ENCODE measurements at places on chromosomes 7 and 10.
A peak's percentile ranks its signal among the peaks of the same experiment; 100 is the strongest.

GRCh38 chr7:27213433-27214238 lies 13.7 kb upstream of the HOXA13 start:
- no peak for DNase-seq

GRCh38 chr10:26556748-26557640 lies 118.9 kb downstream of the APBB1IP start:
- DNase-seq, result no peak

DNA sequence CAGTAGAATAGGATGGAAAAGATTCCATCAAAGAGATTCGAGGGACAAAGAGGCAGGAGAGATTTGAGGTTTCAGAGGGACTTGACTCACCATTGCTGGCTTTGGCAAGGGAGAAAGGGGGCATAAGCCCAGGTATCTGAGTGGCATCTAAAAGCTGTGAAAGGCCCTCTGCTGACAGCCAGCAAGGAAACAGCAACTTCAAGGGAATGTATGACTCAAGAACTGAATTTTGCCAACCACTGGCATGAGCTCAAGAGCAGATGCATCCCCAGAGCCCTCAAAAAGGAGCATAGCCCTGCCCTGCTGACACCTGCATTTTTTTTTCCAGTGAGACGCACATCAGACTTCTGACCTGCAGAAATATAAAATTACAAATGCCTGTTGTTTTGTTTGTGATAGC lies 19.6 kb upstream of the ADAM12 start:
- no peak for DNase-seq

GRCh38 chr10:71143170-71143569 lies 69.2 kb upstream of the UNC5B start:
- DNase-seq, result no peak

DNA sequence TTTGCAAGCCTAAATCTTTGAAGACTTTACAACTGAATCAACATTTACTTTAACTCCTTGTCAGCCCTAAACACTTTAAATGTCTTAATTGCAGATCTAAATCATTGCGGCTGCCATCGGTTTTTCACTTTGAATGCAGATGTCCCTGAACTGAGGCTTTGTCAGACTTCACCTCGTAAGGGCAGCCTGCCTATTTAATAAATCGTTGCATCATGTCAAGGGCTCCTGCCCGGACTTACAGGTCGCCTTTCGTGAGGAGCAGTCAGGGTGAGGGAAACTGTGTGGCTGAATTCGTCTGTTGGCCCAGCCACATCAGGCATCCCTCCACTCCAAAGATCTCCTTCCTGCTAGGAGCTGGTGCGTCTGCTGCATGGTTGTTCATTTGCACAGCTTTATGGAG lies 368.2 kb upstream of the NPVF start:
- no peak for DNase-seq

GRCh38 chr10:10540398-10540797 lies 477.3 kb upstream of the CELF2 start:
- DNase-seq, result no peak

DNA sequence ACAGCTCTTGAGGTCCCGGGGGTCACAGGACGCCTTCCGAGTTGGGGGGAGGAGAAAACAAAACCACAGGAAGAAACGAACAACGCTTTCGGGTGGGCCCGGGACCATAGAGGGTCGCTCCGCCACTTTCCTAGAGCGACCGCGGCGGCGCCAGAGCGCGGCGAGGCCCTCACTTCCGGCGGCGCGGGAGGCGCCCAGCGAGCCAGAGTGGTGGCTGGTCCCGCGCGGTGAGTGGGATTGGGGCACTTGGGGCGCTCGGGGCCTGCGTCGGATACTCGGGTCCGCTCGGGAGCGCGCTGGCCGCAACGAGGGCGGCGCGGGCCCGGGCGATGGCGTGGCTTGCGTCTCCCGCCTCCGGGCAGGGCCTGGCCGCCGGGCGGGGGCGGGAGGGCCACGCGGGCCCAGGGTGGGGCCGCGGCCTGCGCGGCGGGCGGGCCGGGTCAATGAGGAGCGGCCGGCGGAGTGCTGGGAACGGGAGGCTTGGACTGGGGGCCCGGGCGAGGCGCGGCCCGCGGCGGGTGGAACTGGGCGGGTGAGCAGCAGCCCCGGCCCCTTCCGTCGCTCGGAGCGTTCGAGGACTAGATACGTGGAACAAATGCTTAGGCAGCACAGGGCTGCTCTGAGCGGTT lies at the start of gene ZNF22:
Gene ZNF22 (plus strand): TSS at position 172 of the 629 bp plus-strand sequence. CDS start 2,446 bp downstream, outside the sequence.
- peak; percentile 65 for DNase-seq

DNA sequence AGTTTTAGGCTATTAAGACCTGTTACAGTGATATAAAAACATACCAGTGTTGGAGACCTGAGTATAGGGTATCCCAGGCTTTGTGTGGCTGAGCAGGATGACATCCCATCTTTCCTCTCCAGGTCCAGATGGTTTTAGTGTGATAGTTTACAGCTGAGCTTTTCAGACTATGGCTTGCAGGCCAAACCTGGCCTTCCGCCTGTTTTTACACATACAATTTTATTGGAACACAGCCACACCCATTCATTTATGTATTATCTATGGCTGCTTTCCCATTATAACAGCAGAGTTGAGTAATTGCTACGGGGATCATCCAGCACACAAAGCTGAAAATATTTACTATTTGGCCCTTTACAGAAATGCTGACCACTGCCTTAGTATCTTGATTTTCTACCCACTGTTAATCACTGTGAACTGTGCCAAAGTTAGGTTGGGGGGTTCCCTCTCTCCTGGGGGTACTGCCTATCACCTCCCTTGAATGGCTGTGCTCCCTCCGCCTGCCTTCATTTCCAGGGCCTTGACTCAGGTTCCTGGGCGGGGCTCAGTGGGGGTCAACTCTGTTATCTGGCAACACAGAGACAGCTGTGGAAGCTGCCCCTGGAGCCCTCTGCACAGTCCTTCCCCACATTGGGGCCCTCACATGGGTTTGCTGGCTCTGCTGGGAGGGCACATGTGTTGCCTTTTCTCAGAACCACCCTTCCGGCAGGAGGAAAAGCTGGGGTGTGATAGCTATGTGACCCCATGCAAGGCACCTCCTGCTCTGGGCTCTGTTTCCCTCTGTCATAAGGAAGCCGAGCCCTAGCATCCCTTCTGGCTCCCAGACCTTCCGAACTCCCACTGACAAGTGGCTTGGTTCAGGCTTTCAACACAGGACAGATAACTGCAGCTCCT lies 40.3 kb upstream of the SH2D4B start:
- no peak for DNase-seq

DNA sequence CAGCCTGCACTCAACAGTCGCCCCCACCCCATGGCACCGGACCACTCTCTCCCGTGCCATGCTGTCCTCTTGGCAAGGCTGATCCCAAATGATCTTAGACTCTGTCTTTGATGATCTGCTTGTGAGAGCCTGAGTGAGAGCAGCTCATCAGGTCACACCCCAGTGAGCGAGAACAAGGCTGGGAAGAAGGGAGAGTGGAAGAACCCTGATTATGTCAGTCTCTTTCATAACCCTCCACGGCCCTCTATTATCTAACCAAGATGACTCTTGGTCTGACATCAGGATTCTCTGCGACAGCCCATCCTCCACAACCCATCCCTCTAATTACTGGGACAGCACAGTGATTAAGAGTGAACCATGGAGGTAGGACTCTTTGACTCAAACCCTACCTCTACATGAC lies 53.1 kb upstream of the C7orf33 start:
- no peak for DNase-seq

- no peak for DNase-seq
These were observed 51.9 kb upstream of the PTN start for GRCh38 chr7:137395420-137395819.

- DNase-seq, result peak; percentile 11
These were observed 161.0 kb downstream of the USP6NL start for GRCh38 chr10:11450427-11450826.

- DNase-seq, result no peak
These were observed 957.8 kb downstream of the NXPH1 start for GRCh38 chr7:9391221-9391620.

- DNase-seq, result no peak
These were observed 23.8 kb downstream of the CHST15 start for GRCh38 chr10:124069341-124070264.

DNA sequence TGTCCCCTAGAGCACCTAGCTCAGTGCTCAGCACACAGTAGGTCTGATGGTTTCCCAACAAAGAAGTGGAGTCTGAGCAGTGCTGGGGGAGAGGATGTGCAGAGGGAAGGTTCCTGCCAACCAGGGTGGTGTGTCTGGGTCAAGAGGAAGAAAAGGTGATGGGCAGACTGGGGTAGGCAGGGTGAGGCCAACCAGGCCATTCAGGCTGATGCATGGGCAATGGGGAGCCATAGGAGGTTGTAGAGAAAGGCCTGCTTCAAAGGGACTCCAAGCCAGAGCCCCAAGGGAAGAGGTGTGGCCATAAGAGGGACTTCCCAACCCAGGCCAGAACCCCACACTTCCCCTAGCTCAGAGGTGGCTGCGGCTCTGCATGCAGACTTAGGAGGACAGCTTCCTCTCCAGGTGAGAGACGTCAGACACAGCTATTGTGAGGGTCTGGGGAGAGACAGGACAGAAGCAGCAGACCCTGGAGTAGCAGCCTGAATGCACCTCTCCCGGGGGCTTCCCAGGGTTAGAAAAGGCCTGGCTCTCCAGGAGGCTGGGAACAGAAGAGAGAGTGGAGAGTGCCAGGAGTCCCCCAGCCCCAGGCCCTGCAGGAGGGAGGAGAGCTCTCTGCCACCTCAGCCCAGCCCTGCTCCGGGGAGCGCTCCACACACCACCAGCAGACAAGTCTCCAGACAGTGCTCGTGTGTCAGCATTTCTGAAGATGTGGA lies 87.4 kb upstream of the ZMIZ1 start:
- no peak for DNase-seq

DNA sequence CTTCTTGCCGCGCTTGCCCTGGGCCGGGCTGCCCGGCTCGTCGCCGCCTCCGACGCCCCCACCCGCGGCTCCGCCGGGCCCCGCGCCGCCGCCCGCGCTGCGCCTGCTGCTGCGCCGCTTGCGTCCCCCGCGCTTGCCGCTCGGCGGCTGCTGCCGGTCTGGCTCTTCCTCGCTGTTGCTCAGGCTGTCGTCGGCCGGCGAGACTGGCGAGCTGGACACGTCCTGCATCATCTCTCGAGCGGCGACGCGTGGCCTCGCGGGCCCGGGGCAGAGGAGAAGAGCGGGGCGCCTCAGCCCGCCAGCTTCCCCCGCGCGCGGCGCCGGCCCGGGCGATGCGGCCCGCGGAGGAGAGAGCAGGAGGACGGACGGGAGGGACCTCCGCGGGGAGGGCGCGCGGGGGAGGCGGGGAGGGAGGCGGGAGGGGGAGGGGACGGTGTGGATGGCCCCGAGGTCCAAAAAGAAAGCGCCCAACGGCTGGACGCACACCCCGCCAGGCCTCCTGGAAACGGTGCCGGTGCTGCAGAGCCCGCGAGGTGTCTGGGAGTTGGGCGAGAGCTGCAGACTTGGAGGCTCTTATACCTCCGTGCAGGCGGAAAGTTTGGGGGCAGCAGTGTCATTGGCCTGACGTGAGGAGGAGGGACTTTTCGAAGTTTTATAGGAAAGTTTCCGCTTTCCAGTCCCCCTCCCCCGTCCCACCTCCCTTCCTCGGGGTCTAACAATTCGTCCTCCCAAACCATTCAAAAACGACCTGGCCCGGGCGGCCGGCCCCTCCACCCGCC lies at the start of gene TWIST1:
Gene TWIST1 (minus strand): TSS at position 546 of the 779 bp plus-strand sequence. CDS start 315 bp downstream, at position 231.
- peak; percentile 9 for DNase-seq
